ENCODE measurements at places on chromosomes 11 and 22.

DNA sequence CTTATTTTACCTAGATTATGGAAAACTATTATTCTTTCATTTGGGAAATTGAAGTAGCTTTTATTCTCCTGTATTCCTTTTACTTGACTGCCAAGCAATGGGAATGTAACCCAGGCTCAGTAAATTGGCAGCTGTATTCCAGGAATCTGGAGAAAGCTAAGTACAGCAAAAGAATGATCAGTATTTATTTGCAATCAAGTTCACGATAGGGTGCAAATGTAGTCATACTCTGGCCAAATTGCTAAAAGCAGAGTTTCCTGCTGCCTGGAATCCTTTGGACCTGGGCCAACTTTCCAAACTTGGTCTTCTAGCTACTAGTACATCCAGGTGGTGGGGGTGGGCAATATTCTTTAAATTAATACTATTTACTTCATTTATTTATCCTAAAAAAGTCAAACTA is 286.0 kb upstream of the CTSC start:
- DNase-seq, result peak; percentile 5

- DNase-seq, result no peak
Measured at GRCh38 chr11:108392353-108392752, 75.0 kb downstream of the C11orf65 start.

DNA sequence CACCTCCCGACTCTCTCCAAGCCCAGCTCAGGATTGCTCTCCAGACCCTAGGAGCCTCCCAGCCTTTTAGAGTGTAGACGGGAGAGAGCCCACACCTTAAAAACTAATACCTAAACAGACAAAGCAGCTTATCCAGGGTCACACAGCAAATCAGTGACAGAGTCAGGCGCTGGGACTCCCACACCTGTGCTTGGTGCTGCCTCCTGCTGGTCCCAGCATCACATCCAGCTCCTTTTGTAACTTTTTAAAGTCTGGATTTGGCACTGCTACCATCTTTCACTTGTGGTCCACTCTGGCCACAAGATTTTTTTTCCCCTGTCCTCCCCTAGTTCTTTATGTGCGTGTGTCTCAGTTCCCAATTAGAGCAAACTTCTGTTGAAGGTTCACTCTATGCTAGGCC is 4.7 kb downstream of the ANO1 start:
- no peak for DNase-seq

- DNase-seq, result no peak
Measured at GRCh38 chr11:110968348-110969062, 256.3 kb upstream of the ARHGAP20 start.

- no peak for DNase-seq
Measured at GRCh38 chr11:105799263-105799662, 189.4 kb downstream of the GRIA4 start.

DNA sequence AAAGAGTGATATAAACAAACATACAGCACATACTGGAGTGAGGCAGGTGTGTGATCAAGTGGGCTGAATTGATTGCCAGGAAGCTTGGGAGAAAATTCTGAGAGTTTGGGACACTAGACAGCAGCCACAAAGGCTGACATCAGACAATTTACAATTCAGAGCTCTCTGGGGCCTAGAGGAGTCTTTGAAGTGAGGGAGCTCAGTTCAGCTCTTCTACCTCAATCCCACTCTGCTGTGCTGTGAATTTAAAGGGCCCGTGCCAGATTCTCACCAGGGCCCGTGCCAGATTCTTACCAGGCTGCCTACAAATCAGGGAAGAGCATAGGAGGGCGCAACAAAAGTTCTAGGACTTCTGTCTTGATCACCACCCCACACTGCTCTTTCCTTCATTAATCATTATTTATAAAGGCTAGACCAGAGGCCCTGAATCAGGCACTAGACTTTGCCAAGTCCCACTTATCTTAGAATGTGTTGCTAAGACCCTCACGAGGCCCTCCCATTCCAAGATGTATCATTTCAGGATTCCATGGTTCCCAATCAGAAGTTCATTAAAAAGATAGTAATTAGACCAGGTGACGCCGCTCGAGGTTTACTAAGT is 112.4 kb downstream of the KIRREL3 start:
- no peak for DNase-seq

DNA sequence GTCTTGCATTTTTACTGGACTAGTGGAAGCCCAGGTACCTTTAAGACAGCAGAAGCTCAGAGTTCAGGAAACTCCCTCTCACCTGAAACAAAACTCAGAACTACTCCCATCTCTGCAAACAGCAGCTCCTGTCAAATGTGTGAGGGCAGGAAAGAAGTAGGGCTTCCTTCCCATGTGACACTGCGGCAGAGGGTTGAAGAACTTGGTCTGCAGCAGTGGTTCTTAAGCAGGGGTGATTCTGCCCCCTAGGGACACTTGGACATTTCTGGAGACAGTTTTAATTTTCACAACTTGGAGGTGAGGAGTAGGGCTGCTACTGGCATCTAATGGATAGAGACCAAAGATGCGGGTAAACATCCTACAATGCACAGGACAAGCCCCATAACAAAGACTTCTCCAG is 63.4 kb downstream of the RCN1 start:
- DNase-seq, result no peak

DNA sequence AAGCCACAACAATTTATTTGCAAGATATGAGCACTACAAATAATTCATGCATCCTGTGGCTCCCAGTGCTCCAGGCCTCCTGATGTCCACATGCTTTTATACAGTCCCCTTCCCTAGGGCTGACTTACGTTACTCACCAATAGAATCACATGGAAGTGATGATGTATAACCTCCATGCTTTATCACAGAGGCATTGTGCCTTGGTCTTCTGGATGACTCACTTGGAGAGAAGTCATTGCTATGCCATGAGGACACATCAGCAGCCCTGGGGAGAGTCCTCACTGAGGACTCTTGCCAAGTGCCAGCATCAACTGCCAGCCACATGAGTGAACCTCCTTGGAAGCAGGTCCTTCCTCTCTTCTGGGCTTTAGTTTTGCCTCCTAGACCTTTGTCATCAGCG is 22.0 kb upstream of the IGSF9B start:
- DNase-seq, result peak; percentile 81

GRCh38 chr11:128206461-128206860 is 380.9 kb downstream of the ETS1 start:
- no peak for DNase-seq

DNA sequence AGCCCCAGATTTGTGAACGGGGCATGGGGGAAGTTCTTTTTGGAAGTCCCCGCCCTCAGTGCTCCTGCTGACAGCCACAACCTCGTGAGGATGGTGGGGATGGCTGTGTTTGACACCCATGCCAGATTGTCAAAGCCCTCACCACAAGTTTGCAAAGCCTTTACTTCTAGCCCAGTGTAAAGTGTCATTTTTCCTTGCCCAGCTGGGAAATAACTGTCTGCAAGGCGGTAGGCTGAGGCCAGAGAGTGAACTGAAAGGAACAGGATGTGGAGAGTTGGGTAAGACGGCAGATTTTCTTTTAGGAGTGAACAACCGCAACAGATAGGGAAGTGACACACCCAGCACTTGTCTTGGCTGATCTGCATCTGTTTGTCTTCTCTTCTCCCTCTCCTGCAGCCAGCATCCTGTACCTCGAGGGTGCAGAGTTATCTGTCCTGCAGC is 13.6 kb downstream of the IL17RA start:
- no peak for DNase-seq

DNA sequence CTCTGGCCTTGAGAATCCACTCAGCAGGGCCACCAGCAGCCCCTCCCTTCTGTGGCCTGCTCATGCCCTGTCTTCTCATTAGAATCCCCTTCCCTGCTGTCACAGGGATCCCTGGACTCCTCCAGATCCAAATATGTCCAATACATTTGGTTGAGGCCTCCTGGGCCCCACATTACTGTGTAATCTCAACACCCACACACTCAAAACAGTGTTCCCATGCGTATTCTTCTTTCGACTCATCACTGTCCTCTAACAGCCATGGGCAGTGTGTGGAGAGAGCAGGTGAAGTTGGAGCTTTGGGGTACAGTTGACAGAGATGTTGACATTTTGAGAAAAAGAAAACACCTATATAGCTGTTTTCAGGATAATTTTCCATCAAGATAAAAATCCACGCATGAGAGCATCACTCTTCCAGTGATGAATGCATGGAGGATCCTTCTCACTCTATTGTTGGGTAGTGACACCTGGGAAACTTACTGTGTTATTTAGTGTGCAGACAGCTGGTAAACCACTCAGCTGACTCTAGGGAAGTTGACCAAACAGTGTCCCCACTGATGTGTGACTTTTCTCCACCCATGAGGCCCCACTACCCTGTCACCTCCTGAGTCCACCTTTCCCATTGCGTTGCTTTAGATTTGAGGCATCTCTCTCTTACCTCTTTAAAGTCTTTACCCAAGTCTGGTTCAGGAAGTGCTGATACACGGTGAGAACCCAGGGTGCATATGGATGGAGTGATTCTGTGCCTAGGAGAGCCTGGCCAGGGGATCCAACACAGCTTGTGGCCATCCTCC is 28.7 kb upstream of the VPREB1 start:
- DNase-seq, result no peak

DNA sequence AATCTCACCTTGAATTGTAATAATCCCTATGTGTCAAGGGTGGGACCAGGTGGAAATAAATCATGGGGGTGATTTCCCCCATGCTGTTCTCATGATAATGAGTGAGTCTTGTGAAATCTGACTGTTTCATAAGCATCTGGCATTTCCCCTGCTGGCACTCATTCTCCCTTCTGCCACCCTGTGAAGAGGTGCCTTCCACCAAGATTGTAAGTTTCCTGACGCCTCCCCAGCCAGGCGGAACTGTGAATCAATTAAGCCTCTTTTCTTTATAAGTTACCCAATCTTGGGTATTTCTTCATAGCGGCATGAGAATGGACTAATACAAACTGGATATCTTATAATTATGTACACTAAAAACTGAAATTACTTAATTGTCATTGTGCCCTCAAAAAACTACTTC is 189.2 kb upstream of the API5 start:
- DNase-seq, result no peak

GRCh38 chr11:123590296-123590912 is 64.0 kb downstream of the SCN3B start:
- DNase-seq, result peak; percentile 91

- peak; percentile 57 for DNase-seq
Measured at GRCh38 chr11:13183094-13183825, 94.3 kb upstream of the BMAL1 start.

- DNase-seq, result no peak
Measured at GRCh38 chr11:16028419-16028818, 327.9 kb downstream of the SOX6 start.

DNA sequence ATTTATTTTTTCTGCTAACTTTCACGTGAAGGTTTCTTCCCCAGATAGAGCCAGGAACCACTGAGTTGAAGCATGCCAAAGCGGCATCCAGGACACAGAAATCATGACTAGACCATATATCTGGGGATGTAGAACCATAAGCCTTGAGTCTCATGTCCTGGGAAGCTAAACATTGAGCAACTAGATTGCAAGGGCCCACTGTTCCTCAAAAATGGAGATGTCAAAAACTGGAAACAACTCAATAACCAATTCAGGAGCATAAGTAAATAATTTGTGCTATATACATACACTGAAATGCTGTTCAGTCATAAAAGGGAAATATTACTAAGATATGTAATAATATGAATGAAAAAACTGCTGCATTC is 29.0 kb upstream of the CARD16 start:
- no peak for DNase-seq

- DNase-seq, result peak; percentile 24
Measured at GRCh38 chr22:42202669-42203068, 67.8 kb downstream of the TCF20 start.

- no peak for DNase-seq
Measured at GRCh38 chr11:131693756-131694155, 323.3 kb downstream of the NTM start.

- no peak for DNase-seq
Measured at GRCh38 chr11:2363577-2364370, 13.3 kb upstream of the CD81 start.

GRCh38 chr22:23093051-23093788 is 22.9 kb downstream of the GNAZ start:
- no peak for DNase-seq

- DNase-seq, result no peak
Measured at GRCh38 chr11:102254047-102254446, 63.2 kb upstream of the BIRC3 start.

DNA sequence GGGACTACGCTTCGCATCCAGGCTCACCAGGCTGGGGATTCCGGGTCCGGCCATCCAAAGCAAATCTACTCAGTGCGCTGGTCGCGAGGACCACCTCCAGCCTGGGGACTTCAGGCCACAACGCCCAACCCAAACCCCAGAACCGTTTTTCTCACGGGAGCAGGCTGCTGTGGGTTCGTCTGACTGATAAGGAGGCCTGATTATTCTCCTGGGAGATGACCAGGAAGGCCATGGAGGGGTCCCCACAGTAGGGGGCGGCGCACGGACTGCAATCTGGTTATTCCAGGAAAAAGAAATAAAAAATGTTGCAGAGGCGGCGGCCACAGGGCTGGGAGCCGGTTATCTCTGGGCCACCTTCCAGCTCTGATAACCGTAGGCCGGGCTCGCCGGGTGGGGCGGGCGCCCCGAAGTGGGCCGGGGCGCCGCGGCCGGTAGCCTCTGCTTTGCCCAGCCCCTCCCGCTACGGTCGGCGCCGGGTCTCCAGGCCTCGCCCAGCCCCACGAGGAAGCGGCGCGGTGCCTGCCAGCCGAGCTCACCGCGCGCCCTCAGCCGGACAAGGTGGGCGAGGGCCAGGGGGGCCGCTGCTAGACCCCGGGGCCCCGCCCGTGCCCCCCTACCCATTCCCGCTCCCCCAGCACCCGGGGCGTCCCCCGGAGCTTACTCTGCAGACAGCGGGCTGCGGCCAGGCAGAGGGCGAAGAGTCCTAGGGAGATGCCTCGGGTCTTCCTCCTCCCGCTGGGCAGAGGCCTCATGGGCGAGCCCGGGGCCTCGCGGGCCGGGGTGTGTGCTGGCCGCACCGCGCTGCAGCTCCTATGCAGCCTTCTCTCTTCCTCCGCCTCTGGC is 446 bp downstream of the VSTM5 start:
- peak; percentile 32 for DNase-seq

- no peak for DNase-seq
Measured at GRCh38 chr11:68153742-68154141, 32.6 kb upstream of the CHKA start.

GRCh38 chr11:115349335-115350017 is 154.7 kb downstream of the CADM1 start:
- no peak for DNase-seq

- DNase-seq, result no peak
Measured at GRCh38 chr11:57406337-57406904, 16.0 kb upstream of the PRG2 start.

DNA sequence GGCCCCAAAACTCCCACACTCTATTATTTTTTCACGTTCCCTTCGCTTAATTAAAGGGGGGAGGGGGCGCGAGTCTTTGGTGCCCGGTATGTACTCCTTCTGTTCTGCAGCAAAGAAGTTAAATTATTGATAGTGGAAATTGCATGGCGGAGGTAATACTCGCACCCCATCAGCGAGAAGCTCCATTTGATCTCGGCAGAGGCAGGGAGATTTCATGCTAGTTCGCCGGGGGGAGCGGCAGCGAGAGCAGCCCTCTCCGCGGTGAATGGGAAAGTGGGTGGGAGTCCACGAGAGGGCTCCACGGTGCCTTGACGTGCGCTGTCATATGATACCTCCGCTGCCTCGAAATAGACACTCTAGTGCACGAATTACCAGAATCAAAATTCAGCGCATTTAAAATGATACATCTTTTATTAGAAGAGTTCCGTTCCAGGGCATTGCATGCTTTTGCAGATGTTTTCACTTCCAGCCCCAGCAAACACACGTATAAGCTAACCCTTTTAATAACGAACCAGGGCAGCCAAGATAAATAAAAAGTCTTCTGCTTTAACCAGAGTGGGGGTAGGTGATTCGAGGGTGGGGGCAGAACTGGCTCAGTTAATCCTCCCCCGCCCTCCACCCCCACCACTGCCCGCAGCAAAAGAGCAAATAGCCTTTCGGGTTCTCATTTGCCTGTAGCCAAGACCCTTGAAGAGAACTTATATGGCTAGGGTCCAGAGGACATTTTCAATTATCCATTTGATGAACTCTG is 1.3 kb upstream of the BDNF start:
- DNase-seq, result peak; percentile 69
